ENCODE measurements at places on chromosomes 6 and 20. TPM values are rescaled to one million over a fixed set of nuclear protein-coding genes. Genes with fewer than 3 reads are reported as not detected.

TAAR6 gene
- total RNA-seq: not detected

SIM1 gene
- 5.4 TPM for total RNA-seq

DACT2 gene
- total RNA-seq: 0.67 TPM

EPPIN gene
- total RNA-seq: 0.23 TPM

TMEM151B gene
- 15.1 TPM for total RNA-seq

CCDC170 gene
- total RNA-seq: 0.16 TPM

SIGLEC1 gene
- total RNA-seq: 0.23 TPM

FOXC1 gene
- total RNA-seq: 44.4 TPM

AGER gene
- total RNA-seq: 8.7 TPM

BFSP1 gene
- total RNA-seq: 1.0 TPM

MYLK4 gene
- 1.2 TPM for total RNA-seq

PDRG1 gene
- 45.6 TPM for total RNA-seq

All from motor neuron (in vitro differentiated cells).